CD4-positive, CD25-positive, alpha-beta regulatory T cell (primary cell): ENCODE measurements at places on chromosomes 13 and 19.

DNA sequence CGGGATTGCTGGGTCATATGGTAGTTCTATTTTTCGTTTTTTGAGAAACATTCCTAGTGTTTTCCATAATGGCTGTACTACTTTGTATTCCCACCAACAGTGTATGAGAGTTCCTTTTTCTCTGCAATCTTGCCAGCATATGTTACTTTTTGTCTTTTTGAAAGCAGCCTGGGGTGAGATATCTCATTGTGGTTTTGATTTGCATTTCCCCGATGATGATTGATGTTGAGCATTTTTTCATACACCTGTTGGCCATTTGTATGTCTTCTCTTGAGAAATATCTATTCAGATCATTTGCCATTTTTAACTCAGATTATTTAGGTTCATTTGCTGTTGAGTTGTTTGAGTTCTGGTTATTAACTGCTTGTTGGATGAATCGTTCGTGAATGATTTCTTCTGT, 18.5 kb upstream of the ATP12A start:
- no peak for DNase-seq

GRCh38 chr19:16593181-16593580, 21.0 kb upstream of the SLC35E1 start:
- DNase-seq: no peak

DNA sequence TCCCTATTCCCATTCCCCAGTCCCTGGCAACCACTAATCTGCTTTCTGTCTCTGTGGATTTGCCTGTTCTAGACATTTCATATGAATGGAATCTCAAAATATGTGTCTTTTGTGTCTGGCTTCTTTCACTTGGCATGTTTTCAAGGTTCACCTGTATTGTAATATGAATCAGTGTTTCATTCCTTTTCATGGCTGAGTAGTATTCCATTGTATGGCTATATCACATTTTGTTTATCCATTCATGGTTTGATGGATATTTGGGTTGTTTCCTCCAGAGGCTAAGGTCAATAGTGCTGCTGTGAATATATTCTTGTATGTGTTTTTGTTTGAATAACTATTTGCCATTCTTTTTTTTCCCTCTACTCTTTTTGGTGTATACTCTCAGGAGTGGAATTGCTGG, 24.4 kb downstream of the NCAN start:
- DNase-seq: no peak

GRCh38 chr13:98184792-98185191, 7.7 kb upstream of the RNF113B start:
- no peak for DNase-seq

GRCh38 chr19:3720349-3720917, 12.2 kb downstream of the TJP3 start:
- DNase-seq: no peak

GRCh38 chr19:4758659-4759058, 32.9 kb upstream of the FEM1A start:
- no peak for DNase-seq

GRCh38 chr19:47151627-47152026, 21.0 kb downstream of the SAE1 start:
- no peak for DNase-seq
